Astrocyte of the spinal cord (primary cell): ENCODE measurements at places on chromosomes 12 and 14.

DNA sequence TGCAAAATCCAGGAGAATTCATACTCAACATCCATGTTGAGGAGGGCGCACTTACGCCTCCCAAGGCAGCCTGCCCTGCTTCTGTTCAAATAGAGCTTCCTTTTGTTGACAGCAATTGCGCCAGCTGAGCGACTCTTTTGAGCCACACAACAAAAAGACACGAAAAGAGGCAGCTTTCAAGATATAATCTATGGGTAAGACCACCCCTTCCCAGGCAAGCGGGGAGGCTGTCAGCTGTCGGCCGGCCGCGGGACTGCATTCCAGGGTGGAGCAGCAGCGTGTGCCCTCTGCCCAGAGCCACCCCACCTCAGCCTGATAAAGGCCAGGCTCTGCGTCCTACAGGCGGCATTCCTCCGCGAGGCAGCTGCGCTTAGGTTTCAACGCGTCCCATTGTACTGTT is 15.8 kb upstream of the STAB2 start:
- peak; percentile 4 for DNase-seq

- no peak for DNase-seq
Observed at GRCh38 chr14:70780396-70781075, 28.8 kb downstream of the MAP3K9 start.

GRCh38 chr14:24798911-24799462 is 165.0 kb upstream of the GZMB start:
- no peak for DNase-seq

- DNase-seq, result peak; percentile 1
Observed at GRCh38 chr12:38744041-38744440, 161.3 kb downstream of the CPNE8 start.

- DNase-seq, result peak; percentile 54
Observed at GRCh38 chr12:29552324-29552927, 54.9 kb upstream of the OVCH1 start.

DNA sequence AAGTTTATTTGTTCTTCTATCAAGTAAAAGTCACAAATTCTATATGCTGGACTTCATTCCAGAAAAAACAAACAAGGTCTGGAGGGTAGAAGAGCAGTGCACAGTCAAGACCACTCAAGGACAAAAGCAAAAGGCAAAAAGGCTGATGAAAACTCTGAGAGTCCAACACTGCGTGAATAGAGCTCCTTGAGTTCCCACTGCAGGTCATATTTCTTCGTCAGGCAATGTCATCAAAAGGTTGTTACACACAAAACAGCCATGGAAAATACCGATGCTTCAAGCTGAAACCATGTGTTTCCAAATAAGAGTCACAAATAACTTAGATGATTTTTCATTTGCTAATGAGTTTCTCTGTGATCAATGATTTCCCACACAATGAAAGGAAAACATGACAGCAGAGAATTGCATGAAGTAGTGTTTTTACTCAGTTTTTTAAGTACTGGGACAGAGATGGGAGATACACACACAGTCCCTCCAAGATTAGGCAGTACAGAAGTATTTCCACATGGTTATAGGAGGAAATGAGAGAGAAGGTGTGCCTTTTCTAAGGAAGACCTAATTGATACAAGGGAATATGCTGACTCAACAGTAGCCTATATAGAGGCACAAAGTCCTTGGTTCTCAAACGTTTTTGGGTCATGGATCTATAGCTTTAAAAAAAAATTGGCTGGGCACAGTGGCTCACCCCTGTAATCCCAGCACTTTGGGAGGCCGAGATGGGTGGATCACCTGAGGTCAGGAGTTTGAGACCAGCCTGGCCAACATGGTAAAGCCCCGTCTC is 177.7 kb downstream of the MED13L start:
- DNase-seq, result no peak

DNA sequence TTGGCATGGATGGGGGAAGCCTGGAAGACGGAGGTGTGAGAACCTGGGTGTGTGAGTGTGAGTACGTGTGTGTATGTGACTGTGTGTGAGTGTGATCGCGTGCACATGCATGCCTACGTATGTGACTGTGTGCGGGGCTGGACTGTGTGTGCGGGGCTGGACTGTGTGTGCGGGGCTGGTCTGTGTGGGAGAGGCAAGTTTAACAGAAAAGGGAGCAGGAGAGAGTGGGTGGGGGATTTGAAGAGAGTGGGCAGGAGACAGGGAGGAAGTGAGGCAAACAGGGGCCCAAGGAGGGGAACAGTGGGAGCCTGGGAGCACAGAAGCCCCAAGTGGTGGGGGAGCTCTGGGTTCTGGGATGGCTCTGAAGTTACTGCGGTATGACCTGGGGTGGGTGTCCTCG is 103.7 kb upstream of the LHX5 start:
- no peak for DNase-seq

GRCh38 chr14:68451696-68452373 is 341.0 kb downstream of the ZFP36L1 start:
- peak; percentile 40 for DNase-seq

DNA sequence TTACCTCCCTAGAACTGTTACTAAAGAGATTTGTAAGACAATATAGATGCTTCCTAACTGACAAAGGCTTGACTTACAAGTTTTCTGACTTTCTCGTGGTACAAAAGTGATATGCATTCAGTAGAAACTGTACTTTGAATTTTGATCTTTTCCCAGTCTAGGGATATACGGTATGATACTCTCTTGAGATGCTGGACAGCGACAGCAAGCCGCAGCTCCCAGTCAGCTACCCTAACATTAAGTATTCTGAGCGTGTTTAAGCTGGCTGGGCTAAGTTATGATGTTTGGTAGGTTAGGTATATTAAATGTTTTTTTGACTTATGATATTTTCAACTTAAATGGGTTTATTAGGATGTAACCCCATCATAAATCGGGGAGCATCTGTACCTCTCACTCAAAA is 55.2 kb upstream of the CDKL1 start:
- no peak for DNase-seq

- DNase-seq, result no peak
Observed at GRCh38 chr12:76813972-76814371, 50.1 kb downstream of the ZDHHC17 start.

GRCh38 chr14:68788996-68789820 is 3.7 kb downstream of the ZFP36L1 start:
- DNase-seq, result peak; percentile 79

GRCh38 chr12:25701290-25701689 is 148.2 kb upstream of the LMNTD1 start:
- DNase-seq, result peak; percentile 62

DNA sequence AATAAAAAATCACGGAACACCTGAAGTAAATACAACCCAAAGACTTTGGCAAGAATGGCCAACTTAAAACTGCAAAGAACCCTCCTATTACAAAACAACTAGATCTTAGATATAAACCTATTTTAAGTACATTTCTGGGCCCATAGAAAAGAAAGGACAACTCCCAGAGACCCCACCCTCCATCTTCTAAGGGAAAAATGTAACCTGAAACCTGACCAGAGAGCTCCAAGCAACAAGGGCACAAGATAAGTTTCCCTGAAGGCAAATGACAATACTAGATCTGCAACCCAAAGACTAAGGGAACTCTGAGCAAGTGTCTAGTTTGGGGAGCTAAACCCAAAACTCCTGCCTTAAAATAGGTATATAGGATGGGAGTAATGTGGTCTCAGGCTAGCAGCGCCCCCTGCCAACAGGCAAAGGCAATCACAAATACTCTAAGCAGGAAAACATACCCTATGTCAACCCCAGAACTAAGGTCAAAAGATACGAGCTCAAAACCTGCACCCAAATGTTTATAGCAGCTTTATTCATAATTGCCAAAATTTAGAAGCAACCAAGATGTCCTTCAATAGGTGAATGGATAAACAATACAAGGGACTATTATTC is 218.9 kb downstream of the ITPR2 start:
- DNase-seq, result no peak

DNA sequence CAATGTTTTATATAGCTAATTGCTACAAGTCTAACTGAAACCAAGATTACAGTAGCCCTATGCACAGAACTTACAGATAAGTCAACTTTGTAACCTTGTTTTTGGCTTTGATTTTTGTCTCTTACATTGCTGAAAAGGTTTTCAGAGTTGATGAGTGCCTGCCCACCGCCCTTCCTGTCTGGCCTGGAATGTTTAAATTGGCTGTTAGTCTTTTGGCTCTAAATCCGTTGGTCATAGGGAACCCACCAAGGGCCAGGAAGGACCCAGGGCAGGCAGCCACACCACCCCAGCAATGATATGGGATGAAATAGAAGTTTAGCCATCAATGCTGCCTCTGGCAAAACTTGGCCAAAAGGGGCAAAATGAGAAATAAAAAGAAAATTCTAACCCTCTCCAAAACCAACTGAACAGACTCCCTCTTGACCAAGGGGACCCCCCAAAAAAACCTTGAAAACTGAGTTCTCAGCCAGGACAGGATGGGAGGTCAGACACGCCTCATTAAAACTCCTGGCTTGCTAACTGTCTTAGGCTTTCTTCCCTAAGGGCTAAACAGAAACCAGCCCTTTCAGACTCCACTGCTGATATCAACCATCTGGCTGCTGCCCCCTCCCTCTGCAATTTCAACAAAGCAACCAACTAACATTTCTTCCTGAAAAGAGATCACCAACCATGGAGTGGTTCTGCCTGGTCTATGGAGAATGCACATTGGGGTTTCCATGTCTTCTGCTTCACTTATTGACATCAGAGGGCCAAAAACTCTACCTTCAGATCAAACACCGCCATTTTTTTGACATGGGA is 242.1 kb upstream of the NOS1 start:
- no peak for DNase-seq

DNA sequence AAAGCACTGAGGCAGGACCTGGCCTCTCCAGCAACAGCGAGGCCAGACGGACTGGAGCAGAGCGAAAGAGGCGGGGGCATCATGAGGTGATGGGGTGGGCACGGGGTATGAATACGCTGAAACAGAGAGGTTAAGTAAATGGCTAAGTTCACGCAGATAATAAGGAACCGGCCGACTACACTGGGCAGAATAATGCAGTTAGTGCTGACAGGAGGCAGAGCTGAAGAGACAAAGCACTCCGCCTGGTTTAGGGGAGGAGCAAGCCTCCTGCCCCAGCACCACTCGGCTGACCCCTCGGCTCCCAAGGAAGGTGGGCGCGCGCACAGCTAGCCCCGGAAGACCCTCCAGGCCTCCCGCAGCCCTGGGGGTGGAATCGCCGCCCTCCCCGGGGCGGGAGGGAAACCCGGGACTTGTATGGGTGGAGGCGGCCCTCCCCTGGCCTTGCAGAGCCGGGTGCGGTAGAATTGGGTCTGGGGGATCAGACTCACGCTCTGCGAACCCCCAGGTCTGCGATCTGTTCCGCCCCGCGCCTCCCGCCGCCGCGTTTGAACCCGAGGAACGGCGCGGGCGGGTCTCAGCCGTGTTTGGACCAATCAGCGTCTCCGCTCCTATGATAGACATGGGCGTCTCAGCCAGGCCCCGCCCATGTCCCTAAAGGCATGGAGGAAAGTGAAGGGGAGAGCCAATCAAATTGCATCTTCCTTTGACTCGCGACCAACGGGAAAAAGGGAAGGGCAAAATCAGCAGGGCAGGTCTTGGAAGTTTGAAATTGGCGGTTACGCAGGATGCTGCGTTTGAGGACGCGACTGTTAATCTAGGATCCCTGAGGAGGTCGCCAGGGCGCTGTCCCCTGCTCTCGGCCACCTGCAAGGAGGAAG is at the start of gene CIT:
Gene CIT, minus strand, starts transcription at position 560 of the 878 bp plus-strand sequence. CDS start 1,152 bp downstream, outside the sequence.
- peak; percentile 95 for DNase-seq

DNA sequence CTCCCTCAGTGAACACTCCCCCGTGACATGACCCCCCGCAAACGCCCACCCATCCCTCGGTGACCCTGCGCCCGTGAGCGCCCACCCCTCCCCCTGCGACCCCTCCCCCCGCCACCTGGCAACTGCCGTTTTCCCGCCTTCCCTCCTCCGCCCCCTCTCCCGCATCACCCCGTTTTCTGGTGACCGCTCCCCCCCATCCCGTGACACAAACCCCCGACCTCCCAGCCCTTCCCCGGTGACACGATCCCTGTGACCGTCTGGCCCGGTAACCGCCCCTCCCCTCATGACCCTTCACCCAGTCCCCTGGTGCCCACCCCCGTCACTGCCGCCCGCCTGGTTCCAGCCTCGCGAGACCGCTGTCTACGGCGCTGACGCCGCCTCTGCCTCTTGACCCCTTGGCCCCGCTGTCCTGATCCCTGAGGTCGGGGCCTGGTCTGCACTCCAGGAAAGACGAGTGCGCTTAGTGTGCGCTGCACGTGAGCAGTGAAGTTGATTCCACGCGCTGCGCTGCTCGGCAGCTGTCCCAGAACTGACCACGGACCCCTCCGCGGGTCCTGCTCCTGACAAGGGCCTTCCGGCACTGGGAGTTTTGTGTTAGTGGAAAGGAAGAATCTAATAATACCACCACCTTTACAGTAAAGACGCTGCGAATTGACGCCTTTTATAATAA is 59.4 kb downstream of the DDX51 start:
- peak; percentile 31 for DNase-seq

DNA sequence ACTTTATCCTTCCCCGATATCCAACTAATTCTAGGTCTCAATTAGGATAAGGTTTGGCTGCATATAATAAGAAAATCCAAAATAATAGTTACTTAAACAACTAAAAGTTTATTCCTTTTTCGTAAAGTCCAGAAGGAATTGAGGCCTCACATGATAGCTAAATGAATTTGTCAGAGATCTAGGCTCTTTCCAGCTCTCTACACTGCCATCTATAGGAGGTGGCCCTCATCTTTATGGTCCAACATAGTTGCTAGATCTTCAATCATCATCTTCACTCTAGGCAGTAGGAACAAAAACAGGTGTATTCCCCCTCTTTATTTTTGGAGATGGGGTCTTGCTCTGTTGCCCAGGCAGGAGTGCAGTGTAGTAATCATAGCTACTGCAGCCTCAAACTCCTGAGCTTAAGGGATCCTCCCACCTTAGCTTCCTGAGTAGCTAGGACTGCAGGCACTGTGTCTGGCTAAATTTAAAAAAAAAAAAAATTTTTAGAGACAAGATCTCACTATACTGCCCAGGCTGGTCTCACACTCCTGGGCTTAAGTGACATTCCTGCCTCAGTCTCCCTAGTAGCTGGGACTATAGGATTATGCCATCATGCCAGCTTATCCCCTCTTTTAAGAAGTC is 46.5 kb upstream of the SAV1 start:
- DNase-seq, result peak; percentile 43

- DNase-seq, result no peak
Observed at GRCh38 chr14:99331811-99332210, 59.8 kb upstream of the BCL11B start.

DNA sequence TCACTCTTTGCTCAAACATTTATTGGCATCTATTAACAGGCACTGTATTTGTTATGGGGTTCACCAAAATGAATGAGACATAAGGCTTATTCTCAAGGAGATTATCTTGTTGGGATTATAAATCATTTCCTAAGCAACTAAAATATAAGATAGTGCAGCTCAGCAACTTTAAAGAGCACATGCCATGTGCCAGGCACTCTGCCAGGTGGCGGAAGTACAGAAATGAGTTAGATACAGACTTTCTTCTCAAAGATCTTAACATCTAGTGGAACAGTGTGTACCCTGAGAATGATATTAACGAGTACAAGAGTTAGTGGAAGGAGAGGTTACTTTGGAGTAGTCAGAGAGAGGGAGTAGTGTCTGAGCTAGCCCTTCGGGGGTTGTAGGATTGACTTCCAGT is 28.4 kb upstream of the TOMM20L start:
- DNase-seq, result no peak
